Stimulated activated CD8-positive, alpha-beta memory T cell treated with anti-CD3 and anti-CD28 coated beads, Interleukin-15, amount 100 ng/mL, for 24 hours (primary cell): ENCODE measurements at places on chromosomes 3 and 15.

DNA sequence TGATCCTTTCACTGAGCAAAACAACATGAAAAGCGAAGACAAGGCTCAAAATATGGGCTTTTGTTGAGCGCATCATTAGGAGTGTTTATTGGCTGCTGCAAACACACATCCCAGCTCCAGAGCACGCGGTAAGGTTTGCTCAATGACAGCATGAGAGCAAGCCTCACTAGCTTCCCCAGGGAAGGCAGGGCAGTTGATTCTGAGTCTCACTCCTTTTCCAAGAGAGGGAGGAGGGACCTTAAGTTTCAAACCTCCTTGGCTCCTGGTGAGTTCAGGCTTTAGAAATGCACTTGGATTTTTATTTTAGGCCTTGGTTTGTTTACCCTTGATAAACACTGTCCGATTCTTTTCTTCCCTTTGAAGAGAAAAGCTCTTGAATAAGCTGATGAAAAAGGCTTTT, 69.1 kb upstream of the CACNA2D3 start:
- DNase-seq = no peak

- no peak for DNase-seq
These were observed 306.2 kb upstream of the SLCO3A1 start for GRCh38 chr15:91547356-91547755.

GRCh38 chr15:70763950-70764730, 782 bp upstream of the UACA start:
- no peak for DNase-seq

GRCh38 chr15:80151576-80151975, 1.2 kb upstream of the FAH start:
- DNase-seq = no peak

DNA sequence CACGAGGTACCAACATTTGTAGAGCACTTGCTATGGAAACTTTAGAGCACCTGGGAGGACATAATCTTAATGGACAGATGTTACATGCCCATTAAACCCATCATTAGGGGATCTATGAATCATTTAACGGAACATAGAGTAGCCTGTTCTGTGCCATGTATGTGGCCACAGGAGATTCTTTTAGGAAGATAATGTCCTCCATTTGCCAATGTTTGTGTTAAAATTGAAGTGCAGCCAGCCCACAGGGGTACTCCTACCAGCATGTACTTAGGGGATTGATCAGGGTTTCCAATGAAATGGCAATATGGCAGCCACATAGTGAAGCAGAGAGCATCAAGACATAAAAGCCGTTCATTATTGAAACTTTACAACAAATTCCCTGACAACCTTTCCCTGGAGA, 70.7 kb downstream of the TNIK start:
- DNase-seq = no peak

DNA sequence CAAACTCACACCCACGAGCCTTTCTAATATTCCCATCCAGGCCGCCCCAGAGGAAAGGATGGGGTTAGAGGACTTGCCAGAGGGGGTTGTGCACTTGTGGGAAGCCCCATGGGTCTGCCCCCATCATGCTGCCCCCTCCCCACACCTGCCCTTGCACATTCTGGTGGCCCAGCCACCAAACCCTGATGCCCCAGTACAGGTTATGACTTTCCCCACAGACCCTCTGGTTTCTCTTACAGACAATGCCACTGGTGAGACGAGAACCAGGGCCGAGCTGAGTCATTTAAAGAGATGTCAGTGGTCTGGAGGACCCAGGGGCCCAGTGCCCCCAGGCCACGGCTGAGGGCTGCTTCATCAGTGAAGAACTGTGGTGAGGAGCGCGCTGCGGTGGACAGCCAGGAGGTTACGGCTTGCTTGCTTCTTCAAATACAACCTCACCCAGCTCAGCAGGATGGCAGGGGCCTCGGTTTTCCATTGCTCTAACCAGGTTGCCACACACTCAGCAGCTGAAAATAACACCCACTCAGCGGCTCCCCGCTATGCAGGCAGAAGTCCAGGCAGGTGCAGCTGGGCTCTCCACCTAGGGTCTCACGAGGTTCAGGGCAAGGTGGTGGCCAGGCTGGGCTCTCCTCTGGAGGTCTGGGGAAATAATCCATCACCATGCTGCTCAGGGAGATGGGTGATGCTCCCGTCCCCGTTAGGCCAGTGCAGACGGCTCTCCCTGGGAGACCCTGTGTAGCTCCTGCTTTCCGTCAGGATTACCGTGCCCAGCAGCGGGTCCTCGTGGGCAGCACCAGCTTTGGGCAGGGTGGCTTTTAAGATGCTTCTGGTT, 13.8 kb upstream of the SNRPA1 start:
- DNase-seq = no peak

- no peak for DNase-seq
These were observed 73.4 kb upstream of the ANKRD34C start for GRCh38 chr15:79209116-79209515.

DNA sequence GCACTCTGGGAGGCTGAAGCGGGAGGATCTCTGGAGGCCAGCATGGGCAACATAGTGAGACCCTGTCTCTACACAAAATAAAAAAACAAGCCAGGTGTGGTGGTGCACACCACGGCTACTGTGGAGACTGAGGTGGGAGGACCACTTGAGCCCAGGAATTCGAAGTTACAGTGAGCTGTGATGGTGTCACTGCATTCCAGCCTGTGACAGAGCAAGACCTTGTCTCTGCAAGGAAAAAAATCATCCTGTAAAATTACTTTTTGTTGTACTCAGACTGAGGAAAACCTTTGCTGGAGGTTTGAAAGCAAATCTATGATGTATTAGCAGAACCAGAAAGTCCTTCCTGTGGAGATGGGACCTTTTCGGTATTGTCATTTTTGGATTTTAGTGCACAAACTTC, 63.3 kb downstream of the ATP1B3 start:
- no peak for DNase-seq

- no peak for DNase-seq
These were observed 43.1 kb upstream of the LIMD1 start for GRCh38 chr3:45551214-45552010.

DNA sequence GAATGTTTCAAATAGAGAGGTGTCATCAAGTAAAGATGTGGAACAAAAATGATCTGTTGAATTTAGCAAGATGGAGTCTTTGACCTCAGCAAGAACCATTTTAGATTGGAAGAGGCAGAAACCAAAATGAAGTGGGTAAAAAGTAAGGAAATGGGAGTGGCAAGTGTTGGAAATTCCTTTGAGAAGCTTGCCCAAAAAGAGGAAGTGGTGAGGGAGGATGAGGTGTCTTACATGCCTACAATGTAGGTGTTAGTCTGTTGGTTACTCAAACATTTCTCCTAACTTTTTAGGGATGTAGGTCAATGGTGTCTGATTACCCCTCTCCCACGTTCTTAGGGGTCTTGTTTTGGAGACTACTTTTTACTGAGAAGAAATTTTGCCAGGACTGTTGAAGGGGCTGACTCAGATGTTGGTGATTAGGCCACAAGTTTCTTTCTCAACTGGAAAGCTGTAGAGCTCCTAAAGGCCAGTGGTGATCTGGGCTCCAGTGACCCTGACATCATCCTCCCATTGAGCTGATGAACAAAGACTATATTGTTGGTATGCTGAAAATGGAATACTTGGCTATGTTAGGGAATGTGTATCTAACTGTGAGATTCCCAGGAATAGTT, 5.1 kb downstream of the PPP2R3A start:
- DNase-seq = no peak

GRCh38 chr3:108602249-108602934, 12.9 kb downstream of the DZIP3 start:
- DNase-seq = no peak

- DNase-seq = no peak
These were observed 60.5 kb downstream of the VGLL4 start for GRCh38 chr3:11583235-11583634.

DNA sequence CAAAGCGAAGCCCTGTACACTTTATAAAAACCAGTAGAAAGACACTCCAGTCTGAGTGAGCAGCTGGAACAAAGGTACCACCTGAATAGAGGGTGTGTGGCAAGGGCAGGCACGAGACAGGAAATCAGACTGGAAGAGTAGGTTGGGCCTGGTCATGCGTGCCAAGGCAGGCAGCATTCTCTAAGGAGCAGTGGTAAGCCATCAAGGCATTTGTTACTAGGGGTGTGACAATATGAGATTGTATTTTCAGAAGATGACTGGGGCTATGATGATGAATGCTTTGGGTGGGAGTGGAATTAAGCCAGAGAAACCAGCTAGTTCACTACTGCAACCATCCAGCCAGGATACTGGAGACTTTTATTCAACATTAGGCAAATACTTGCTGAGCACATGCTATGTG, 5.0 kb downstream of the JMJD7 start:
- no peak for DNase-seq

DNA sequence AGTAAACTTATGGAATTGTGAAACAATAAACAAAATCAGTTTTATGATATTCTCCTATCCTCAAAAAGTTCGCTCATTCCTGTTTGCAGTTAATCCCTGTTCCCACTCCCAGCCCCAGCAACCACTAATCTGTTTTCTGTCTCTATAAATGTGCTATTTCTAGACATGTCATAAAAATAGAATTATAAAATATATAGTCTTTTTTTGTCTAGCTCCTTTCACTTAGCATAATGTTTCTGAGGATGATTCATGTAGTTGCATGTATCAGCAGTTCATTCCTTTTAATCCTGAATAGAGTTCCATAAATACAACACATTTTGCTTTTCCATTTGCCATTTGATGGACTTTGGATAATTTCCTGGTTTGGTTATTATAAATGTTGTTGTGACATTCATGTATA, 140.0 kb downstream of the KCNAB1 start:
- DNase-seq = no peak

DNA sequence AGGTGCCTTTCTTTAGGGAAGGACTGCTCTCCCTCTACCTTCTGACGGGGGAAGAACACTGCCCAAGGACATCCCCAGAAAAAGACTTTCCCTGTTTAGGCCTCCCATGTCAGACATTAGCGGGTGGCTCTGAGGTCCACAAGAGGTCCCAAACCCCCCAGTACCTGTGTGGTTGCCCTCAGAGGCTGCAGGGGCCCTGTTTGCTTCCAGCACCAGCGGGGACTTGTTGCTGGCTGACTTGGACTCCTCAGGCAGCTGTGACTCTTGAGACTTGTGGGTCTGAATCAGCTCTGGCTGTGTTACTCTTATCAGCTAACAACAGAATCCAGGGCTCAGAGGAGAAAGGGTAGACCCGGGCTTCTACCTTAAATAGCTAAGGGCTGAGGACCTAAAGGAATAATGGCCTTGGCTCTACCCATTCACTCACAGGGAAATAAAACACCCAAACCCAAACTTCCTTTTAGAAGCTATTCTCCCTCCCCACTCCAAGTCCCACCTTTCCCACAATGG, 39.2 kb downstream of the SEMA3G start:
- no peak for DNase-seq

- no peak for DNase-seq
These were observed 1.2 kb downstream of the CPLX3 start for GRCh38 chr15:74827614-74828013.

- no peak for DNase-seq
These were observed 12.7 kb downstream of the GRM2 start for GRCh38 chr3:51719410-51720025.

GRCh38 chr3:162544246-162544645, 1047.6 kb downstream of the OTOL1 start:
- DNase-seq = no peak

DNA sequence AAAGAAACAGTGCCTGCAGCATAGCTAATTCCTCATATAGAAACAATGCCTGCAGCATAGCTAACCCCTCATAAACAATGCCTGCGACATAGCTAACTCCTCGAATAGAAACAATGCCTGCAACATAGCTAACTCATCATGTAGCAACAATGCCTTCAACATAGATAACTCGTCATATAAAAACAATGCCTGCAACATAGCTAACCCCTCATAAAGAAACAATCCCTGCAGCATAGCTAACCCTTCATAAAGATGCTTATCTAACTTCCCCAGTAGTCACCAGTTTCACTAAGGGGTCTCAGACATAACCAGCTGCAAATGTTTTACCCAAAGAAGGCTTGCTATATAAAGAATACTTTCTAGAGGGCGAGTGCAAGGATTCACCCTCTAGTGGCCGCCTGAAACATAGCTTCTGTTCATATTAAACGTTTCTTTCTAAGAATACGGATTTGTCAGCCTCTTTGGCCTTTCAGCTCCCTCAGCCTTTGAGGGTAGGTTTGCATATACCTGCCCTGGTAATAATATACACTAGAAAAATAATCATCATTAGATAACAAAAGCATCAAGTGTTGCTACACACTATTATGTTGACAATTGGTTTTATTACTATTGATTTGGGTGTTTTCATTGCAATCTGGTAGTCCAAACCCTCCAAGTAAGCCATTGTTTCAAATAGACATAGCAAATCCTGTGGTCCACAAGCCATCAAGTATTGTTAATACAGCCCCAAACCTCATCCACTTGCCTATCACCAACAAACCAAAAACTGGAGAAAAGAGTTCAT, 44.4 kb upstream of the FAN1 start:
- DNase-seq = no peak

- DNase-seq = no peak
These were observed 27.6 kb downstream of the CPOX start for GRCh38 chr3:98565843-98566242.

- no peak for DNase-seq
These were observed 12.4 kb downstream of the HES1 start for GRCh38 chr3:194148383-194148782.

DNA sequence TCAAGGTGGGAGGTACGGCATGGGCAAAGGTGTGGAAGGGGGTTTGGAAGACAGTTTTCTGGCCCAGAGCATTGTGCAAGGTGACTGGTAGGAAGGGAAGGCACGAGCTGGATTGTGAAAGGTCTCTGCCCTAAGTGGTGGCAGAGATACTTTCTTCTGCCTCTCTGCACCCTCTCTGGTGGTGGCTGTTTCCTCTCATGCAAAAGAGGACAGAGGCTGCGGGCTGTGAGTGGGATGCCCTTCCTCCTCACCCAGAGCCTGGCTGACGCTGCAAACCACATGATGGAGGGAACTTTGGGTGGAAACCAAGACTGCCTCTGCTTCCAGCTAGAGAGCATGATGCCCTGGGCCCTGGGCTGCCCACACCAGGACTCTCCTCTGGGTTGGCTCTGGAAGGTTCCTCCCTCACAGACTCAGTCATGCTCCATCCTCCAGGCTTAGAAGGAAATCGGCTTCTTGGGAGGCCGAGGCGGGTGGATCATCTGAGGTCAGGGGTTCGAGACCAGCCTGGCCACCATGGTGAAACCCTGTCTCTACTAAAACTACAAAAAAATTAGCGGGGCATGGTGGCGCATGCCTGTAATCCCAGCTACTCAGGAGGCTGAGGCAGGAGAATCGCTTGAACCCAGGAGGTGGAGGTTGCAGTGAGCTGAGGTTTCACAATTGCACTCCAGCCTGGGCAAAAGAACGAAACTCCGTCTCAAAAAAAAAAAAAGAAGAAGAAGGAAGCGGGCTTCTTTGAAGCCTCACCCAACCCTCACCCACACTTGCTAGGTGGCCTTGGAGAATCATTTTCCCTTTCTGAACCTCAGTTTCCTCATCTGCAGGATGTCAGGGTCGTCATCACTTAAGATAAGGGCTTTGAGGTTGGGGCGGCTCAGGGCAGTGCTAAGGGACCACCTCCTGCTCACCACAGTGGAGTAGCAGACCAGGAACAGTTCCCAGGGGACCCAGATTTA, 8.3 kb downstream of the PSTPIP1 start:
- DNase-seq = no peak

- DNase-seq = no peak
These were observed at the start of gene CAMP for GRCh38 chr3:48222616-48223513. TSS of gene CAMP (plus strand) at chr3:48223495. CDS start at chr3:48223512, 17 bp downstream.

GRCh38 chr15:79432345-79433275, 474 bp downstream of the MINAR1 start:
- no peak for DNase-seq
